ENCODE measurements at places on chromosomes 4 and X.

GRCh38 chrX:112058255-112058654 lies 24.3 kb downstream of the TRPC5 start:
- DNase-seq = peak; percentile 32

DNA sequence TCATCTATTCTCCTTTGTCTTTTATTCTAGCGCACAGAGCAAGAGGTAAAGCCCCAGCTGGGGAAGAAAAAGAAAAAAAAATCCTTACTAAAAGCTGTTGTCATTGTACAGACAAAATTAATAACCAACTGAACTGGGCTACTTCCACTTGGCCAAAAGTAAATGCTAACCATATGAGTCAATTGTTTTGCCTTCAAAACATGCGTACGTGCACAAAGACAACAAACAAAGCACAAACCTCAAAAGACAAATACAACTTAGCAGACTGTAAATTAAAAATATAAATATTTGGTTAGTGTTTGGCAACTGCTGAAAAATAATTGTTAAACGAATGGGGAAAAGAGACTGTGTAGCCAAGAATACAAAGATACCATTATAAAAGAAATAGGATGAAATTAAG lies 5.9 kb downstream of the EDA2R start:
- no peak for DNase-seq

DNA sequence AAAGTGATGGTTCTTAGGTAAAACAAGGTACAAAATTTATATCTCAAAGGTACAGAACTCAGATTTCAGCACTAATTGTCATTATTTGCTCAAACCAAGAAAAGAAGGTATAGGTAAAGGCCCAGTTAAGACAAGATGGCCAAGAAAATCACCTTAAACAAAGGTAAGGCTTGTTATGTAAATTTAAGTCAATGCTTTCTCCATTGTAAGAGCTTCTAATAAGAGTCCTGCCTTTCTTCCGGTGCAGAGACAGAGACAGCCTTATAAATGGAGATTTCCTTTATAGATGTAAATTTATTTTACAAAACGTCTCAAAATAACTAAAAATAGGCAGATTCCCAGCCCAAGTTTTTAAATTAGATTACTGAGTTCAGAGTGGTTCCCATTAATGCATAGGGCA lies 89.9 kb downstream of the EDA start:
- no peak for DNase-seq

GRCh38 chr4:122246551-122246950 lies 94.4 kb downstream of the BLTP1 start:
- no peak for DNase-seq

DNA sequence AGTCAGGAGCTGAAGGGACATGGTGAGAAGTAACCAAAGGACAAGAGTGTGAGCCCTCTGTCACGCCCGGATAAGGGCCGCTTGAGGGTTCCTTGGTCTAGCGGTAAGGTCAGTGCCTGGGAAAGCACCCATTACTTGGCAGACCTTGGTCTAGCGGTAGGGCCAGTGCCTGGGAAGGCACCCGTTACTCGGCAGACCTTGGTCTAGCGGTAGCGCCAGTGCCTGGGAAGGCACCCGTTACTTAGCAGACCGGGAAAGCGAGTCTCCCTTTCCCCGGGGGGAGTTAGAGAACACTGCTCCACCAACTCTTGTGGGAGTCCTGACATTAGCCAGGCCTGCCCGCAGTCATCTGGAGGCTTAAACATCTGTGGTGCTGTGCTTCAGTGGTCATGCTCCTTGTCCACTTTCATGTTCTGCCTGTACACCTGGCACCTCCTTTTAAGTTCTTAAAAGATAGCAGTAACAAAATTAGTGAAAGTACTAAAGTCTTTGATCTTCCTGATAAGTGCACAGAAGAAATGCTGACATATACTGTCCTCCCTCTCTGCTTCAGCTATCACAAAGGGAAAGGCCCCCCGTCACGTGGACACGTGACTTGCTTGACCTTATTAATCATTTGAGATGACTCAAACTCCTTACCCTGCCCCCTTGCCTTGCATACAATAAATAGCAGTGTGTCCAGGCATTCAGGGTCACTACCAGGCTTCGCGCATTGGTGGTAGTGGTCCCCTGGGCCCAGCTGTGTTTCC lies 9.3 kb upstream of the SEC24B start:
- DNase-seq = no peak

DNA sequence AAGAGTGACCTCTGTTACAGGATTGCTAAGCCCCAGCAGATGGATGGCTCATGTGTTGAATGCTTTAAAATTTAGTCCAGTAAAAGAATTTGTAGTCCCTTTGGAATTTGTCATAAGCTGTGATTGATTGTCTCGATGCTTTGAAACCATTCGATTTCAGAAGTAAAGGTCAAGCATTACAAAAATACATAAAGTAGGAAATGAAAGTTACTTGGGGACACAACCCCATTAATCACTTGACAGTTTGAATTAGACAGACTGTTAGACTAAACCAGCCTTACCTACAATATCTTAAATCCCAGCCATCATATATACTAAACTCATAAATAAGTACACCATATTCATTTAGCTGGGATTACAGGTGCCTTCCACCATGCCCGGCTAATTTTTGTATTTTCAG lies 6.6 kb downstream of the REST start:
- DNase-seq = no peak

GRCh38 chrX:138150709-138151108 lies 560.8 kb downstream of the FGF13 start:
- DNase-seq = no peak

- DNase-seq = no peak
These were observed 58.7 kb downstream of the ZFYVE28 start for GRCh38 chr4:2359591-2360395.

DNA sequence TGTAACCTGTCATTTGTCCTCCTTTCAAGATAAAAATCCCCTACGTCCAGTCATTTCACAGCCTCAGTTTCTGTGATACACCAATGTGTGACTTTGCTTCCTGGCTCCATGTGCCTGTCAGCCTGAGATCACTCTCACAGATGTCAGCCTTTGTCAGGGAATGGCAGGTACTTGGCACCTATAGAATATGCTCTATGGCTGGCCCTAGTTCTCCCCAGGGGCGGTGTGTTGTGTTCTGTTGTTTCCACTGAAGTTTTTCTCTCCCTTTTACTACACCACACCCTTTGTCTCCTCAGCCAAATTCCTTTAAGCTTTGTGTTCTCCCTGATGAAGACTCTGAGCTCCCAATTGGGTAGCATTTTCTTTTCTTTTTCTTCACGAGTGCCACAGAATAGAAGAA lies 81.7 kb downstream of the ALPK1 start:
- DNase-seq = no peak

GRCh38 chr4:175971388-175972179 lies 94.1 kb upstream of the WDR17 start:
- DNase-seq = peak; percentile 1

DNA sequence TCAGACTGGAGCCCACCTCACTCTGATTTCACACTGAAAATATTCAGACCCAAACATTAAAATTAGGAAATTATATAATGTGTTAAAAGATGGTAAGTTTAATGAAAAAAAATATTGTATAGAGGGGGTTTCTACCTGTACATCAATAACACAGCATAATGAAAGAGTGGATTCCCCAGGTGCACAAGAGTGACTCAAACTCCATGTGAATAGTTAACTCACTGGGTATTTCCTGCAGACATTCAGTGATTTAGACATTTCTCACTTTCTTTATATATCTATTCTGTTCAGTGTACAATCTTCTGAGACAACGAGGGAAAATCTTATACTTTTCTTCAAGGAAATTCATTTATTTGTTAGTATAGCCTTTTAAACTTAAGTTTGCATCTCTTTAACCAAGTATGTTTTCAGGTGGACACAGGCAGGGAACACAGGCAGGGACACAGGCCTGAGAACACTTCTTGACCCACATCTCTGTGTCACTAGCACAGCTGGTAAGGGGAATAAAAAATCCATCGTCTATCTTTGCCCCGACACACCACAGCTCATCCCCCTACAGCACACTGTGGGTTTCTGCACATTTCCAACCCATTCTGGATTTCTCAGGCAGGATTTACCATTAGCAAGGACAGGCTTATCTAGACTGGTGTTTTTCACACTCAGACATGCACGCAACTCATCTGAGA lies 525.5 kb upstream of the BOD1L1 start:
- DNase-seq = no peak

DNA sequence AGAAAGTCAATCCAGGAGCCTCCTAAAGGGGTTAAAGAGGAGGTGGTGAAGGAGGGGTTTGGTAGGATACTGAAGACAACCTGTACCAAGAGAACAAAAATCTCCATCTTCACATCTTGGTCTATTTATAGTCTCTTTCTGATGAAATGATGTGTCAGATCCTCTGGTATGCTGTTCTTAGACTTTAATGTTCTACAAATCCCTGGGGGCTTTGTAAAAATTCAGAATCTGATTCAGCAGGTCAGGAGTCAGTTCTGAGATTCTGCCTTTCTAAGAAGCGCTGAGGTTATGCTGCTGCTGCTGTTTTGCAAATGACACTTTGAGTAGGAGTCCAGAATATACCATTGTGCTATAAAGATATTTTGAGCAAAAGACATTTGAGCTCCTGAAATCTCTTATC lies 172.9 kb upstream of the GLRA2 start:
- DNase-seq = peak; percentile 60

DNA sequence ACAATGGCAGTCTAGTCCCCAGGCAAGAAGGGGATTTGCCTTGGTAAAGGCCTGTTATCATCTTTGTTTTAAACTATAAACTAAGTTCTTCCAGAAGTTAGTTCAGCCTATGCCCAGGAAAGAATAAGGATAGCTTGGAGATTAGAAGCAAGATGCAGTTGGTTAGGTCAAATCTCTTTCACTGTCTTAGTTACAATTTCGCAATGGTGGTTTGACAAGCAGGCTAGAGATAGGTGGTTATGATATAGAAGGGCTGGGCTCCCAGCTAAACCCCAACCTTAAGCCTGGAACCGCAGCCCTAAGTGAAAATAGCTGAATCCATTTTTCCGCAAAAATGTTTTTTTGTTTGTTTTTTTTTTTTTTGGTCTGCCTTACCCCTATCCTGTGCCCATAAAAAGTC lies 41.8 kb upstream of the NEIL3 start:
- DNase-seq = no peak

DNA sequence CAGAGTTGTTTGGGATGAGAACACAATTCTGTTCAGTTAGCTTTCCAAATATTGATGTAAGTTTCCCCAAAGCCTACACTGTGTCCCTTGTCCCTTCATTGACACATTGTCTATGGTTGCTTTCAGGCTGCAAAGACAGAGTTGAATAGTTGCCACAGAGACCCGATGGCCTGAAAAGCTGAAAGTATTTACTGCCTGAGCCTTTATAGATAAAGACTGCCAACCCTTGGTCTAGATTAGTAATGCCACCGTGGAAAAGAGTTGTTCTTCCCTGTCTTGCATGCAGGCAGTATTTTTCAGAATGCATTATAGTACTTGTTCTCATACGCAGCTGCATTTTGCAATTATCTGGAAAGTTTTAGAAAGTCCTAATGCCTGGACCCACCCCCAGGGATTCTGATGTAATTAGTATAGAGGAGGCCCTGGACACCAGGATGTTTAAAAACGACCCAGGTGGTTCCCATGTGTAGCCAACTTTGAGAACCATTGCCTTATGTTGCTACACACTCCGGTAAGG lies 180.8 kb downstream of the FRMPD4 start:
- DNase-seq = peak; percentile 17

- DNase-seq = no peak
These were observed 755.5 kb downstream of the STIM2 start for GRCh38 chr4:27616166-27616565.

- peak; percentile 82 for DNase-seq
These were observed 65.6 kb downstream of the SPINK2 start for GRCh38 chr4:56755901-56756300.

GRCh38 chrX:46376246-46376885 lies 168.9 kb downstream of the ZNF674 start:
- DNase-seq = peak; percentile 70

- DNase-seq = peak; percentile 29
These were observed 61.6 kb upstream of the ARSJ start for GRCh38 chr4:114041117-114041475.

- no peak for DNase-seq
These were observed 52.0 kb upstream of the WDR17 start for GRCh38 chr4:176013476-176014247.

DNA sequence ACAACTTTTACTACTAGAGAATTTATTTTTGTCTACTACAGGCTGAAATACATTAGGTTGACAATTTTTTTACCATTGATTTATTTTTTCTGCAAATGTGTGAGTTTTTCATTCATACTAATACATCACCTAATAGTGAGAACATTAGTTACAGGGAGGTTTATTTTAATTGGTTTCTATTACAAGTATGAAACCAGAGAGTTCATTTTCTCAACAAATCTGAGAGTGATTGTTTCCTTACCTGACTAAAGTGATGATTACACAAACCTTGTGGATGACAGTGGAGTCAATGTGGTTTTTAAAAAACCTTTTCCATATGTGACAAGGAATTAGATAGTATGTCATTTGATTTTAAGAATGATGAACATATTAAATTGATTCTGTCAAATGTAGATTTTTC lies 227.4 kb downstream of the PALLD start:
- no peak for DNase-seq

GRCh38 chr4:92198711-92199110 lies 105.1 kb upstream of the GRID2 start:
- DNase-seq = peak; percentile 12

DNA sequence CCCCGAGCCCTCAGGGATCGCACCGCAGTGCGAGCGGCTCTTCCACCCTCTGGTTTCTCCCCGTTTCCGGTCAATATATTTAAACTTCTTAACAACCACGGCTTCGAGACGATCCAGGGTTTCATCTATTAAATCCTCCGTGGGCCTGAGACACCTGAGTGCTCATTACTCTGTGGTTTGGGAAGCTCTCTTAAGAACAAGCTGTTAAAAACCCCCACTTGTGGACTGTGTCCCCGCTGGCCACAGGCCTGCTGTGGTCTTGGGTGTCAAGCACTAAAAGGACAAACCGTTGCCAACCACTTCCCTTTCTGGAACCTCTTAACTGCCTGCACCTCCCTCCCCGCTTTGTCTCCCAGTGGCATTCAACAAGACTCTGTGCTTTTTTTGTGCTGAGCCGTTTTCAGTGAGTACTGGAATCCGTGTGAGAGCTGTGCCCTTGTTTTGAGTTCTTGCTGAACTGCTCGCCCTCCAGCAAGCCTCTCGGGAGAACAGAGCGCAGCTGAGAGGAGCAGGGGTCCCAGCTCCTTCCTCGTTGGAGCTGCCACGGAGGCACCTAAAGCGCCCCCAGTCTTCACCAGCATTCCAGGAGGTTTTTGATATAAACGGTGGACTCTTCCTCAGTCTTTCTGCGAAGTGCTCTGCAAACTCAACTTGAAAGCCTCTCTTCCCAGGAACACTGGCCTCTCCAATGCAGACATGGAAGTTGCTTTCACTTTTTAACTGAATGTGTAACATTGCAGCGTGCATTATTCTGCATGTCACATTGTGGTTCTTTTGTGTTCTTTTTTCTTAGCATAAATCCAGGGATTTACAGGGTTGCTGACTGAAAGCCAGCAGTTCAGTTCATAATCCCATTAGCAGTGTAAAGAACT lies 691 bp upstream of the IGFBP7 start:
- DNase-seq = peak; percentile 82

Data from M059J (cell line).